ENCODE measurements at places on chromosomes 11 and 22. TPM values are rescaled to one million over a fixed set of nuclear protein-coding genes. Genes with fewer than 3 reads are reported as not detected.

DNA sequence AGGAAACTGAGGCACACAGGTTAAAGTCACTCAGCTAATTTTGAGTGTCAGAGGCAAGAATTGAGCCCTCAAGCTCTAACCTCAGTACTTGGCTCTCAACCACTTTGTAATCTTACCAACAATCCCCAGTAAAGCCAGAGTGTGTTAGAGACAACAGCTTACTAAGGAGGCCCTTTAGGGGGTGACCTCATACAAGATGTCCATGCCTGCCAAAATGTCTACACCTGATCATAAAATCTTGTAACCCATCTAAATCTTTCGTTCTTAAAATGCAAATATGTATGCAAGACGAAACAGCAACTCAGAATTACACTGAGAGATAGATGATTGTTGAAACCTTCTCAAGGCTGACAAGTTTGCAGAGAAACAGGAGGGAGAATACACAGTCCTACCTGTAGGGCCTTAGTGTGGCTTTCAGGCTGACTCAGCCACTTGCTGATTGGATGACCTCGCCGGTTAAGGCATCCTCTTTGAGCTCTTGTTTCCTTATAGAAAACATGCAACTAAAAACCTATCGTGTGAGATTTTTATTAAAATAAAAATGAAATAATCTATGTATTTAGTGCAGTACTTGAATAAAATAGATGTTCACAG lies 143.2 kb downstream of the OPCML start:
- H3K4me1 ChIP-seq: no peaks in the 10 kb centered on the region
- no peaks in the 10 kb centered on the region for H3K27me3 ChIP-seq
- H3K4me3 ChIP-seq: no peak overlapping the region
- no peak overlapping the region for H3K27ac ChIP-seq
- H3K36me3 ChIP-seq: no peaks in the 10 kb centered on the region

- no peaks in the 10 kb centered on the region for H3K27me3 ChIP-seq
- H3K27ac ChIP-seq: no peak overlapping the region
- no peak for DNase-seq
- H3K4me1 ChIP-seq: no peaks in the 10 kb centered on the region
These were observed 1085.3 kb downstream of the DLG2 start for GRCh38 chr11:84541731-84542340.

- H3K4me1 ChIP-seq: no peaks in the 10 kb centered on the region
- no peak overlapping the region for H3K4me3 ChIP-seq
These were observed 219.9 kb downstream of the MN1 start for GRCh38 chr22:27581688-27582087.

DNA sequence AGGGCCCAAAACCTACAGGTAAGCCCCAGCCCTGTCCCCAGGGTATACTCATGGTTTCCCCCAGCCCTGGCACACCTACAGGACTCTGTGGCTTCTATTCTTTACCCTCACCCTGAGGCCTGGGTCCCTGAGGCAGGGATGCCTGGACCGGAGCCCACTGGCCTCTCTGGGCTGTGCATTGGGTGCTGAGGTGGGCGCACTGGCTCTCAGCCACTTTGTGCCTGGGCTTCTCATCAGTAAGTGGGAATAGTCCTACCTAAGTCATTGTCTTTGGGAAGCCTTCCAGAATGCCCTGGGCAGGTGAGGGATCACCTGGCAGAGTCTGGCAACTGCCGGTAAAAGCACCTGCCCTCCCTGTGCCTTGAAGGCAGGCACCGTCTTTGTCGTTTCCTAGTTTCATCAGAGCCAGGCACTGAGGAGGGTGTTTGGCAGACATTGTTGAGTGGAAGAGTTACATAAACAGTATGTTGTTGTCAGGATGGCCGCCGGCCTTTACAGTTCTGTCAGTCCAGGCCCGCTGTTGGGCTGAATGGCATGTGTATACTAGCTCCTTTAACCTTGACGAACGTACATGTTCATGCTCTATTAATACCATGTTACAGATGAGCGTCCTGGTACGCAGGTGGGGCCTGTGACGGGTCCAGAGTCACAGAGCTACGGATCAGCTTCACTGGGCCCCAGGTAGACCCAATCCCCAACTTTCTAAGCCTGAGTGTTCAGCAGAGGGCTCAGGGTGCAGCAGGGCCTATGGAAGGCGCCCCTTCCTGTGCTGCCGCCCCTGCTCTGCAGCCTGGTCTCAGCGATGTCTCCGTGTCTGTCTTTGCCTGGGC lies 23.0 kb downstream of the SHANK3 start:
- no peak for DNase-seq
- no peak overlapping the region for H3K4me3 ChIP-seq
- H3K36me3 ChIP-seq: no peaks in the 10 kb centered on the region
- H3K27ac ChIP-seq: no peak overlapping the region
- no peaks in the 10 kb centered on the region for H3K4me1 ChIP-seq

Gene NRXN2
- total RNA-seq: 0.71 TPM

- H3K27me3 ChIP-seq: no peaks in the 10 kb centered on the region
- no peak for DNase-seq
- peaks cover 10% of the 10 kb centered on the region for H3K36me3 ChIP-seq
- H3K4me3 ChIP-seq: peak overlapping the region; percentile 64
- H3K4me1 ChIP-seq: peaks cover 84% of the 10 kb centered on the region
These were observed 9.4 kb downstream of the EHD1 start for GRCh38 chr11:64868904-64869570.

Measured in naive thymus-derived CD4-positive, alpha-beta T cell (primary cell).